Activated CD4-positive, alpha-beta T cell treated with anti-CD3 and anti-CD28 coated beads for 24 hours (primary cell): ENCODE measurements at places on chromosomes 16 and 17.

DNA sequence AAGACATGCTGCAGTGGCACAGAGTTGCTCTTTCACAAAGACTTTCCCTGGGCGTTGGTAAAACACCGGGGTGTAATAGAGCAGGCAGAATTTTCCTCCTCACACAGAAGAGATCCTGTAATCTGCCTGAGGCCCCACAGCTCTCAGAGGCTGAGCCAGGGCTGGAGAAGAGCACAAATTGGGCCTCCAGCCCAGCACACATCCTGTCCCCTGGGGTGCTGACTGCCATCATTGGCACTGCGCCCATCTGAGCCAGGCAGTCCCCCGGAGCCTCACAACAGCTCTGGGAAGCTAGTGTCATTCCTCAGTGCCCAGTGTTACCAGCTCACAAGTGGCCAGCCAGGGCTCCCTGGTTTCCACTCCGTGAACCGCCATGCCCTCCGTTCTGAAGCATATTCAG lies 119.4 kb downstream of the SOCS1 start:
- DNase-seq, result no peak

DNA sequence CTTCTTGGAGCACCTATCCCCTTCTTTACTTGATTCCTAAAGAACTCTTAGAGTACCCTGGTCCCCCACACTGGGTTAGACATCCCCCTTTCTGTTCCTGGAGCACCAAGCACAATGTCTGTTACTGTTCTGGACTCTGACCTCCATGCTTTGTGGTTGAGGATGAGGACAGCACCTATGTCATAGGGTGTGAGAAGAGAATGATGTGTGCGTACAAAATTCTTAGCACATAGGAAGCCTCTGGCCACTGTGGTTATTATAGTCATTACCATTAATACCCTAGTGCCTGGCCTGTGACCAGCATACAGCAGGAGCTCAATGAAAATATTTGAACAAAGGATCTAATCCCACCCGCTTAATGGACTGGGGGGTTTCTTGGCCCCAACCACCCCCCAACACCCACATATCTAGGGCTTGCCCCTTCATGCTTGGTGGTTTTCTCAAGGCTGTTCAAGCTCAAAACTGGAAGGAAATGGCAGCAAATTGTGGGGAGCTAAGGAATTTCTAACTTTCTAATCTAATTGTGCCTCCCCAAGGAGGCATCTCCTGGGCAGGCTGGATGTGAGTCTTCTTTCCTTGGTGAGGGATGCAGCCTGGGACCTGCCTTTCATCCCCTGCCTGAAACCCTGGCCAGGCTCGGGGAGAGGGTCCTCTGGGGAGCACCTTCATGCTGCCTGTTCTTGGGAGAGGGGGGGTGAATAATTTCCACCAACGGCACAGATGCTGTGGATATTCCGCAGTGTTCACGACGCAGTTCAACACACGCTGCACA lies 1.5 kb upstream of the CMIP start:
- no peak for DNase-seq

GRCh38 chr16:8798535-8799157 lies 1.0 kb downstream of the PMM2 start:
- DNase-seq, result no peak

- DNase-seq, result no peak
These were observed 562.8 kb downstream of the MAF start for GRCh38 chr16:79037521-79038373.

GRCh38 chr17:16922386-16923096 lies 49.4 kb downstream of the TNFRSF13B start:
- DNase-seq, result no peak

- DNase-seq, result no peak
These were observed 33.7 kb downstream of the TRIM25 start for GRCh38 chr17:56880133-56880532.

DNA sequence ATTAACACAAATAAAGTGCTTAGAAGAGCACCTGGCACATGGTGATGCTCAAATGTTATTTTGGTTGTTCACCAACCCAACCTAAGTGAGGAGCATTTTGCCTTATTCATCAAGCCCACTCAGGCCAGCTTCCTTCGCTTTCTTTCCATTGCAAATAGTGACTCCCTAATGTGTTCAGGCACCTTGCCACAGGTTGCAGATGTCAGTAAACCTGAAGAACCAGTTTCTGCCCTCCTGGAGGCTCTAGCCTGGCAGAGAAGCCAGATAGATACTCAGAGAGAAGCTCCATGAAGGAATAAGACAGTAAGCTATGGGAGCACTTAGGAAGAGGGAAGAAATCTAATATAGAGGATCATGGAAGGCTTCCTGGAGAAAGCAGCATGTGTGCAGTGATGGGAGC lies 23.9 kb downstream of the GPR139 start:
- no peak for DNase-seq

DNA sequence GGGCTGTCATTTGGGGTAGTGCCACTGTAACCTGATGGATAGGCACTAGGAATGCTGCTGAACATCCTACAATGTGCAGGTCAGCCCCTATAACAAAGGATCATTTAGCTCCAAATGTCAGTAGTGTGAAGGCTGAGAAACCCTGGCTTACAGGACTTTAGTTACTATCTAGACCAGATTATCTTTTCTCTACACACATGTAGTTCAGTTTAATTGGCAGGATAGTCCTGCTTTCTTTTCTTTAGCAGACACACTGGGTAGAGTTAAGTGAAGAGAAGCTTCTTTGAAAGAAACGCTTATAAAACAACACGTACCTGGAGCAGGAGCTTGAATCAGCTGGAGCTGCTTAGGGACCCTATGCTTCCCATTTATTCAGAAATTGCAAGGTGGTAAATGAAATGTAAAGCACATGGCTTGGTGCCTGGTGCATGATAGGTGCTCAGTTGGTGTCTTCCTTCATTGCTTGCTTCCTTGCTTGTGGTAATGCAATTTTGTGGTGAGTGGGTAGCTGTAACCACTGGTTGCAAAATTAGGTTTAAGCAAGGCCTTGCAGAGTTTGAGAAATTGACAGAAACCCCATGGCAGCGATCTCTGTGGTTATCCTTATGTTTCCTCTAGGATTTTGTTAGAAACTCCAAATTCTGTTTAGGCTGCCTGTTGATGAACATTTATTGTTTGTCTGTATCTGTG lies 9.4 kb downstream of the METTL9 start:
- no peak for DNase-seq

DNA sequence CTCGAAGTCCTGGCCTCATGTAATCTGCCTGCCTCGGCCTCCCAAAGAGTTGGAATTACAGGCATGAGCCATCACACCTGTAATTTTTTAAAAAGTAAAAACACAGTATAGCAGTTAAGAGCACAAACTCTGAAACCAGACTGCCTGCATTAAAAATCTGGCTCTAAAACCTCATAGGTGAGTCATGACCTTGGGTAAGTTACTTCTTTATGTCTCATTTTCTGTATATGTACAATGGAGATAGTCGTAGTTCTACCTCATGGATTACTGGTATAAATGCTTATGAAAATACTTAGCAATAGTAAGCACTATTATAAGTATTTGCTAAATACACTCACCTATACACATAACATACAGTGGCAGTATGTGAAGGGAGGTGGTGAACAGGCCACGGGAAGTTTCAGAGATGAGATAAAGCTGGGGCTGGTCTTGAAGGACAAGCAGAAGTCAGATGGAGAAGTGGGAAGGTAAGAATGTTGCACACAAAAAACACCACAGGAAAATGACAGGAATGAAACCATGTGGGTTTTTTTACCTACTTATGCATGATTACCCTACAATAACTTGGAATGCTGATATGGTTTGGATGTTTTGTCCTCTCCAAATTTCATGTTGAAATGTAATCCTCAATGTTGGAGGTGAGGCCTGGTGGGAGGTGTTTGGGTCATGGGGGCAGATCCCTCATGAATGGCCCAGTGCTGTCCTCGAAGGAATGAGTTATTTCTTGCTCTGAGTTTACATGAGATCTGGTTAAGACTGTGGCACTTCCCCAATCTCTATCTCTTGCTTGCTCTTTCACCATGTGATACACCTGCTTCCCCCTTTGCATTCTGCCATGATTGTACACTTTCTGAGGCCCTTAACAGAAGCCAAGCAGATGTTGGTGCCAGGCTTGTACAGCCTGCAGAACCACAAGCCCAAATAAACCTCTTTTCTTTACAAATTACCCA lies 33.9 kb downstream of the ZNF652 start:
- DNase-seq, result no peak

DNA sequence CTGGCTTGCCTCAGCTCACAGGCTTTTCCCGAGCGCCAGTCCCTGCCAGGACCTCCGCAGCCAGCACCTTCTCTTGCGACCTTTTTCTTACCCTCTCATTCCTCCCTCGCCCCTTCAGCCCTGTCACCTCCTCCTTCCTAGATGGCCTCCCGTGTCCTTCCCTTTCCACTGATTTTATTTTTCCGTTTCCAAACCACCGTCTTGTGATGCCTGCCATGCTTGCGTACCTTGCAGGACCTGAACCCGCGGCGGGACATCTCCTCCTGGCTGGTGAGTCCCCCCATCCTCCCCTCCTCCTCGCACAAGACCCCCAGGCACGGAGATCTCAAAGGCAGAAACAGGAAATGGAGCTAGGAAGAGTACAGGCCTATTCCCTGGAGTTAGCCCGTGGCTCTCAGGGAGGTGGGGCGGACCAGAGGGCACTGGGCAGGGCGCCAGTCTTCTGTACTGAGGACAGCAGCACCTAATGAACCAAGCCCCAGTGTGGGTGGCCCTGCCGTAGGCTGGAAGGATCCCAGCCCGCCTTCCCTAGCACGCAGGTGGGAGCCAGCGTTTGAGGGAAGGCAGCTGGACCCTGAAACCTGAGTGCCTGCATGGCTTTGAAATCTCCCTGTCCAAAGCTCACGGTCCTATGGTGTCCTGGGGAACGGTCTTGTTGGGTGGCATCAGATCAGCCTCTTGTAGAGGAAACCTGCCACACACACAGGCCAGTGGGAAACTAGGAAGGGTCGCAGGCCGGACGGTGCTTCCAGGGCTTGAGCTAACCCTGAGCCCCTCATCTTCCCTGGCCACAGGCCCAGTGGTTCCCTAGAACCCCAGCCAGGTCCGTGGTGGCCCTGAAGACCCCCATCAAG lies 612 bp downstream of the CISD3 start:
- no peak for DNase-seq

GRCh38 chr16:85579923-85580580 lies 33.1 kb upstream of the GSE1 start:
- DNase-seq, result no peak

GRCh38 chr16:84629580-84629979 lies 11.7 kb upstream of the COTL1 start:
- DNase-seq, result no peak

DNA sequence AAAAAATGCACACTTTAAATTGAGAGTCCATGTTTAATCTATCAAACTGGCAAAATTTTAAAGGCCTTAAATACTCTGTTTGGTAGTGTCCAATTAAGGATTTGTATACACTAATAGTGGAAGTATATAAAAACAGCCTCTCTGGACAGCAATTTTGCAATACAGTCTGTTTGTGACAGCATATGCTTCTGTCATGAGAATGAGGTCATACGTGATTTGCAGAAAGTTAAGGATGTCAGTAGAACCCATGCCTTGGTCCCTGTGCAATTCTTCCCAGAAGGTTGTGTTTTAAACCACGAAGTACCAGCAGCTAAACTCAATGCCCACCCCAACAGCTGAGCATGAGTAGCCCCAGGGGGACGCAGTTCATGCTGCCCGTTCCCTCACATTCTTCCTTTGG lies 78.4 kb downstream of the AIPL1 start:
- DNase-seq, result no peak

DNA sequence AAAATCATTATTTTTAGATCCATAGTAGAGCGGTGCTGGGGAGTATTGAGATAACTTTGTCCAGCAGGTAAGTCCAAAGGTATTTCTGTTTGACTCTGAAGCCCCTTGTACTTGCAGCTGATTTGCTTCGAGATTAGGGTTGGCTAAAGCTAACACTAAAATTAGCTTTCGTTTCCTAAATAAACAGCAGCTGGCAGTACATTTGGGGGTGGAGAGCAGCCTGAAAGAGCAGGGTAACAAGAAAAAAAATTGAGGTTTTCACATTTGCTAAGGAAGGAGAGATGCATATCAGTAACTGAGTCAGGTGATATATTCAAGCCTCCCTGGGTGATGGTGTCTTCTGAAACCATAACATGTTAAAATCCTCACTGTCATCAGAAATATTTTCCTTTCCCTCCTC lies 37.4 kb upstream of the TMC5 start:
- DNase-seq, result no peak

DNA sequence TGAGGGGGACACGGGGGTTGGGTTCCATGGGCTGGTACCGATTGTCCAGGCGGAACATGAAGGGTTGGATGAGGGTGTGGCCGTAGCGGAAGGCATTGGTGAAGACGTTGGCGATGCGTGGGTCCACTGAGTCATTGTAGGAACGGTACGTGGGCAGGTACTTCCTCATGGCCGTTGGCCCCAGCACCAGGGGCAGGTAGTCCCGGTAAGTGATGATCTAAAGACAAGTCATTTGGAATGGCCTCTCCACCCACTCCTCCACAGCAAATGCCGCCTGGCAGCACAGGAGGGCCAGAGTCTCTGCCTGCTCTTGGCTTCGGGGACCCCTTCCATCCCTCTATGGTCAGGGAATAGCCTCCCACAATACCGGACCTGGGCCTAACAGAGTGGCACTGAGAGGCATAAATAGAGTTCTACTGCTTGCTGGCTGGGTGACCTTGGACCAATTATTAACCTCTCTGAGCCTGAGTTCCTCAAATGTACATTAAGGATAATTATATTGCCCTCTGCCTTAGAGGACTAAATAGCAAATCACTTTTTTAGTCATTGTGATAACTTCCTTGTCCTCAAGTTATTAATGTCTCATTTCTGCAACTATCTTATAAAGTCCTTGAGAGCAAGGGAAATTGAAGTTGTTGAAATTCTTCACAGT lies 7.2 kb downstream of the MPO start:
- no peak for DNase-seq

- no peak for DNase-seq
These were observed 47.8 kb upstream of the DNAH9 start for GRCh38 chr17:11550431-11550830.

- no peak for DNase-seq
These were observed 3.6 kb upstream of the CCL1 start for GRCh38 chr17:34366529-34367107.

GRCh38 chr16:11329071-11329491 lies 16.2 kb upstream of the RMI2 start:
- no peak for DNase-seq

DNA sequence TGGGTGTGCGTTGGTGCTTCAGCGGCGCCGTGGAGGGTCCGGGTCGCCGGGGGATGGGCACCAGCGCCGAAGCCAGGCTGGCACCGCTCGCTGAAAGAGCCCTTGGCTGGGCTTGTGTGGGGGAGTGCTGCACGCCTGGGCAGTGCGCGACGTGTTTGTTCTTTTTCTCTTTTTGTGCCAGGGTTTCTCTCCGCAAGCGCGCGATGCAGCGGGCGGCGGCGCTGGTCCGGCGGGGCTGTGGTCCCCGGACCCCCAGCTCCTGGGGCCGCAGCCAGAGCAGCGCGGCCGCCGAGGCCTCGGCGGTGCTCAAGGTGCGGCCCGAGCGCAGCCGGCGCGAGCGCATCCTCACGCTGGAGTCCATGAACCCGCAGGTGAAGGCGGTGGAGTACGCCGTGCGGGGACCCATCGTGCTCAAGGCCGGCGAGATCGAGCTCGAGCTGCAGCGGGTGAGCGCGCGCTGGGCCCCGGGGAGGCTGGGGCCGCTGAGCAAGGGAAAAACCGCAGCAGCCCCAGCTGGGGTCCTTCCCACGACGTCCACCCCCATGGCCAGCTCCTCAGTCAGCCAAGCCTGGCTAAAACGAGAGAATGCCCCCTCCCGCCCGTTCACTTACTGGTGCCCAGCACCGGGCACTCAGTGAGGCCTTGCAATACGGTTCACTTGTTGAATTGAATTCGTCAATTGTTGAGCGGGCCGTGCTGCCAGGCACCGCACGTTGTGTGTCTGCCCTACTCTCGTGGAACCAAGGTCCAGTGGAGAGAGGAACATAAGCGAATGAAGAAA lies 541 bp downstream of the GPT2 start:
- peak; percentile 6 for DNase-seq
